ENCODE measurements at places on chromosomes 7 and 10.
A peak's percentile ranks its signal among the peaks of the same experiment; 100 is the strongest.

GRCh38 chr10:42707234-42707633 is 68.9 kb upstream of the ZNF33B start:
- DNase-seq, result no peak

GRCh38 chr7:51316262-51316665 is 345 bp downstream of the COBL start:
- DNase-seq, result no peak

DNA sequence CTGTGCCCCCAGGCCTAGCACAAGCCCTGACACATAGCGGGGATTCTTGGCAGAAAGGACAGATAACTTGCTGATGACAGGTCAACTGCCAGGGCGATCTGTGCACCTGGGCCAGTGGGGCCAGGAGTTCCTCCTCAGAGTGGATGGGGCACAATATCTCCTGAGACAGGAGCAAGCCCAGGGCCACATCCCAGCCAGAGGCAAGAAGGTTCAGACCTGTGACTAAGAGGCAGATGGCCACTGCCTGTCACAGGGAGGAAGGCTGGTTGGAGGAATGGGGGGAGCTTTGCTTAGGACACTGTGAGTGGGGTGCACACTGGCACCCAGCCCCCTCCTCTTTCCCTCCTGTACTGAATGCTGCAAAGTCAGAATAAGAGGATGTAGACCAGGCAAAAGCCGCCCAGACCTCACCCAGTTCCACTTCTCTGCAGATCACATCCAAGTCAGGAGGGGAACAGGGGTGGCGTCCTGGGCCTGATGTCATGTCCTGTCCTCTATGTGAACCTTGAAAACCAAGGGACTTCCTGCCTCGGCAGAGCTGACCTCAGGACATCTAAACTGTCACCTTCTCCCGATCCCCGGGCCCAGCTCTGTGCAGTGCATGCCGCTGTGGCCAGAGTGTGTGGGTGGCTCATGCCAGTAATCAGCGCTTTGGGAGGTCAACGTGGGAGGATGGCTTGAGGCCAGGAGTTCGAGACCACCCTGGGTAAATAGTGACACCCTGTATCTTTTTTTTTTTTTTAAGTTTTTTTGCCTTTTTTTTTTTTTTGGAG is 1.3 kb downstream of the GUSB start:
- no peak for DNase-seq

- peak; percentile 93 for DNase-seq
Observed at GRCh38 chr10:119370972-119371703, 163.8 kb downstream of the GRK5 start.

DNA sequence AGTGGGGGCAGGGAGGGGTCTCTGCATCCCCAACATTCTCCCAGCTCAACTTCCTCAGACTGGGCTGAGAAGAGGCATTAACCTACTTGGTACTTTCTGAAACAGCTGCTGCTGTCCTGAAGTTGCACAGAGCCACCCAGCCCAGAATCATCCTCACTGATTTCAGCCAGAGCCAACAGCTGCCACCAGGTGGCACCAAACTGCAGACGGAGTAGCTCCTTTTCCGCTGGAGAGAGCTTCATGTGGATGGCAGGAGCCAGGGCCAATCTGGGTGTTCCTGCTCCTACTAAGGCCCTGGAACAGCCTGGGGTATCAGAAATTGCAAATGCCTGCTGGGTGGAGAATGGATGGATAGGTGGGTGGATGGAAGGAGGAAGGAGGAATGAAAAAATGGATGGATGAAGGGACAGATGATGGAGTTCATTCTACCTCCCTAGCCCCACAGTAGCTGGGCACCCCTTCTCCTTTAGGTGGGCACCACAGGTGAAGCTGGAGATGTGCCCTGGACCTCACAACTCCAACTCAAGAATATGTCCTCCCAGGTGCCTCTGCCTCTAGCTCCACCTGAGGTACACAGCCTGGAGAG is 11.8 kb upstream of the DRGX start:
- peak; percentile 57 for DNase-seq
